ENCODE measurements at places on chromosomes 1 and 21. TPM values are rescaled to one million over a fixed set of nuclear protein-coding genes. Genes with fewer than 3 reads are reported as not detected.

DNA sequence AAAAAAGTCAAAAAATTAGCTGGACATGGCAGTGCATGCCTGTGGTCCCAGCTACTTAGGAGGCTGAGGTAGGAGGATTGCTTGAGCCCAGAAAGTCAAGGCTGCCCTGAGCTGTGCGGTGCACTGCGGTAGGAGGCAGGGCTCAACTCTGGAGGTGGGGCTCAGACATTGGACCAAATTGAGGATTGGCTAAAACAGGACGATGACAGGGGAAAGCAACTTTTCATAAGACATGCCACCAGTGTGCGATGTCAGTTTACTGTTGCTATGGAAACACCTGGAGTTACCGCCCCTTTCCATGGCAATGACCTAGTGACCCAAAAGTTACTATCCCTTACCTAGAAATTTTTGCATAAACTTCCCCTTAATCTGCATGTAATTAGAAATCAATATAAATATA is 85.3 kb downstream of the DISP3 start:
- no peak for DNase-seq

DNA sequence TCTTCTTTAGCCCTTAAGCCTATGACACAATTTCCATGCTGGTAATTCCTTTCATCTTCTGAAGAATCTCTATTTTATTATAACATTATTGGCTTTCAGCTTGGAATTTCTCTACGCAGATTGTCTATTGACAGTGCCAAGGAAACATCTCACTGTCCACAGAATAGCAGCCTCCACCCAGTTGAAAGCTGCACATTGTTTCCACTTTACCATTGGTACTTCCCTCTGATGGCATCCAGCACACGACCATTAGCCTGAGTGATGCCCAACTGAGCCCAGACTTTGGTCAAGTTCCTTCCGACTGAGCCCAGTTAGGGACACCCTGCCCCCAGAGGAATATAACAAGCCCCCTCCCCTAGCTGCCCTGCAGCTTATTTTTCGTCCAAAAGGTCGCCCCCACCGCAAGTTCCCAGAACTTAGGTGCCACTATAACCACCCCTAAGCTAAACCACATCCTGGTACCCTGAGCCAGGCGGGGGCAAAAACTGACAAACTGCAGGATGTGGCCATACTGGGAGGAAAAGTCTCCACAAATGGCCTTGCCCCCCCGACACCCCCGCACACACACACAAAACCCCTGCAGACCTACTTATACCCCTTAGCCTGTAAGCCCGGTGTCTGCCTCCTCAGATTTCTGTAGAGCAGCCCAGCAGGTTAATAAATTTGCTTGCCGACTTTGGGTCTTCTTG is 13.2 kb downstream of the GBP5 start:
- no peak for DNase-seq

Gene AGBL4
- total RNA-seq: 1.3 TPM

- DNase-seq: no peak
These were observed 21.0 kb downstream of the LEPR start for GRCh38 chr1:65441464-65441863.

DNA sequence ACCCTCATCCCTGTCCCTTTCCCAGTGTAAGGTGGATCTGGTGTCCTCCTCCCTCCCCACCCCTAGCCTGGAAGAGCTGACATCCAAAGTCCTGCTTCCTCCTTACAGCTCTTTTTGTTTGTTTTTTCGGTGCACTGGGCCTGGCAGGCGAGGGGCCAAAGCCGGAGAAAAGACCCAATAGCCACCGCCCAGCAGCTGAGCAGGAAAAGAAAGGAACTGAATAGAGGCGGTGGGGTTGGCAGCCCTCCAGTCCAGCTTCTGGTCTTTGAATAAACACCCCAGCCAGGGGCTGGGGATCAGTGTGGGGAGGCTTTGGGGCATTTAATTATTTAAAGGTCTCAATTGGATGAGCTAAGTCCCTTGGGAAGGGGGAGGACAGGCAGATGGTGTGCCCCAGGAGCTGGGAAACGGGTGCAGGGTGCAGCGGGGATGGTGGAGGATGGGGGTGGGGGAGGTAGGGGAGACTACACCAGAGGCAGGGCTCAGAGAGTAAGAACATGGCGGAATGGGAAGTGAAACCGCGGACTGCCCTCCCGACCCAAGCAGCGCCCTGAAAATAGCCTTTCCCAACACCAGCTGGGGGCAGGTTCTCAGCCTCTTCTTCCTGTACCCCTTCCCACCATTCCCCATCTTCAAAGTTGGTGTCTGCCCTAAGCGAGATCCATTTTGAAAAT is 20.2 kb downstream of the BTG2 start:
- no peak for DNase-seq

GRCh38 chr21:37369307-37369854 is 2.8 kb downstream of the DYRK1A start:
- no peak for DNase-seq

Gene OR2L13
- not detected for total RNA-seq

DNA sequence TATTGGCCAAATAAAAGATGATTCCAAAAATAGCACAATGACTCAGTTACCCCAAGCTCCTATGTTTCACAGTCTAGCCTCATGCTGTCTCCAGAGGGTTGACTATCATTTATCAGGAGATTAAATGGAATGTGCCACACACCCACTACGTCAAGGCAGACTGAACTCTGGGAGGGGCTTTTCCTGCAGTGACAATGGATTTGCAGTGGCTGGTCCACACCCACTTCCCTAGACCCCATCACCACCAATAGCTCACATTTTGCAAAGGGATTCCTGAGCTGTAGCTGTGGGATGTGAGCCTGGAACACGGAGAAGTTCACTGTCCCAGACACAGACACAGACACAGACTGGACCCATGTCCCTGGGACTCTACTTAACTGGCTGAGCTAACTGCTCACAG is 77.1 kb downstream of the HLCS start:
- no peak for DNase-seq

Gene SEC16B
- total RNA-seq: 0.35 TPM

DNA sequence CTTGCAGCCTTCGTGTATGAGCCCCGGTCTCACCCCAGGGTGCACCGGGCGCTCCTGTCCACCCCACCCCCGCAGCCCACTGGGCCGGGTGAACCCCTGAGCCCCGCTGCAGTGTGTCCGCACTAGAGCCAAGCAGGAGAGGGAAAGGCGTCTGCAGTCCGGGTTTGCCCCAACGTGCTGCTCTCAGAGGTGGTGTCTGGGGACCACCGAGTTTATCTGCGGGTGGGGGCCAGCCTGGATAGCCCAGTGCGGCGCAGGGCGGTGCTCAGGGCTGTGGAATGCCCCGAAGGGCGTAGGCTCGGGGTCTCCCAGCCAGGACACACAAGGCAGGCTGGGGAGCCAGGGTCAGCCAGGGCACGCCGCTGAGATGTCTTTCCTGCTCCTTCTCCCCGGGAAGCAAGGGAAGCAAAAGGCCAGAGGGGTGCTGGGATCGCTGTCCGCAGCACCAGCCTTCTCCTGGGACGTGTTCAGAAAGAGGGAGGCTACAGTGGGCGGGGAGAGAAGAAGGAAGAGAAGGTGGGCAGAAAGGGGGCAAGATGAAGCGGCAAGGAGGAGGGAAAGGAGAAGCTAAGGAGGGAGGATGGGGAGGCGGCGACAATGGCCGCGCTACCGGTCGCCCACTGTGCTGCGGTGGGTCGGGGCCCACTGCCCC is 56.6 kb downstream of the MAB21L3 start:
- DNase-seq: peak; percentile 53

Gene TNFRSF14
- 0.14 TPM for total RNA-seq

DNA sequence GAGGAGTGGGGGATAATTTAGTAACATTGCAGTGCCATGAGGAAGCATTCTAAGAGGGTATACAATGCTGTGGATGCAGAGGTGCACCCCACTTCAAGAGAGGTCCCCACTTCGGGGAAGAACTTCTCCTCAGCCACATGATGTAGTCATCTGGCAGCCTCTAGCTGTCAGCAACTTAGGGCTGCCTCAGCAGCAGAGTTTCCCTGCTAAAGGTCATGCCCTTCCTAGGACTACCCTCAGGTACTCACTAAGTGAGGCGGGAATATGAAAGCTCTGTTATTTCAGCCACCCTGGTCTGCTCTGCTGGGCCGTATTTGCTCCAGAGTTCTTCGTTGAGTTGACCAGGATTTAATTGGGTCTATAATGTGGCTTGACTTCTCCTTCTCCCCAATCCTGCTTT is 41.9 kb upstream of the NGF start:
- DNase-seq: no peak

Gene KCNE1
- total RNA-seq: 2.3 TPM
